KG1 (cell line): ENCODE measurements at places on chromosomes 5 and 9.

GRCh38 chr5:6395621-6396020 is 17.3 kb upstream of the MED10 start:
- no peak for DNase-seq

- DNase-seq: no peak
Observed at GRCh38 chr9:15725953-15726352, 173.1 kb downstream of the CCDC171 start.

GRCh38 chr5:142432961-142433360 is 108.1 kb upstream of the SPRY4 start:
- DNase-seq: no peak

DNA sequence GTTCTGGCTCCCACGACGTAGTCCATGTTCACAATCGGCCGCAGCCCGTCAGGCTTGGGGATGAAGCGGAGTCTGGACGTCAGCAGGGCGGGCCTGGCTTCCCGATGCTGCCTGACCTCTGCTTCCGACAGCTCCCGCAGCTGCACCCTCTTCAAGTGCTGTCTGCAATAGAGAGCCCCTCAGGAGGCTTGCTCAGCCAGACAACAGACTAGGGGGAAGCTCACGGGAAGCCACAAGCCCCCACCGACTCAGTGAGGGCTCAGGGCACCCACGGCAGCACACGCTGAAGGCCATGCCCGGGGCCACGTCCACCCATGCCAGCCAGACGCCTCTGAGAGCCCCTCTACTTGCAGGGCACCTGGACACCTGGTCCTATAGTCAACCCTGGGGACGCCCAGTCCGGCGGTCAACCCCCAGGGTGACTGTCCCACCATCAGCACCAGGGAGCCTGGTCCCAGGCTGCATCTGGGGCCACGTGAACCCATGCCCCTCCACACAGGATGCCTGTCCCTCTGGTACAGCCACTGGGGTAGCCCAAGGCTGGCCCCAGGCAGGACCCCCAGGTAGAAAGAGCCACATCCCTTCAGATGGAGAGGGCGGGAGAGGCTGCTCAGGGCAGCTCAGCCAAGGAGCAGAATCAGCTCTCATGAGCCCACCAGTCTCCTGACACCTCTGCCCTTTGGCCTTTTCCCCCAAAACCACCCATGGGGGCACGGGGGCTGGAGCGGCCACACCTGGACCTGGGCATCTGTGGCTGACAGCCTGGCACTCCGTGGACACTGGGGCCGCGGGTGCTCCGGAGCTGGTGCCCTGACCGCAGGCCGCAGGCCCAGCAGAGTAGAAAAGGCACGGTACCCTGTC is 14.5 kb downstream of the TERT start:
- DNase-seq: no peak

- peak; percentile 63 for DNase-seq
Observed at GRCh38 chr5:108748401-108749127, 867 bp downstream of the FER start.

DNA sequence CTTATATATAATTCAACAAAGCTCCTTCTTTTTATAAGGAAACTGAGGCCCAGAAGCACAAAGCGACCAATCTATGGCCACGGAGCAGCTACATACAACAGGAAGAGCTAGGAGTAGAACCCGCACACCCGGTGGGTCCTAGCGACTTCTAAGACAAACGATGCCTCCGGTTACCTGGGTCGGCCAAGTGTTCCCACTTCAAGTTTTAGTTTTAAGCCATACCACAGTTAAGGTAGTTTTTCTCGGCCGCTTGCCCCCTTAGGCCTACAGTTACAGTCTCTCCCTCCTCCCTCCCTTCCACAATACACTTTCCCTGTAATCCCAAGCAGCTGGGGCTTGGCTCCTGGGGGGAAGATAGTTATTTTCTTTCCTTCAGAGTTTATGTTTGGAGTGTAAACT is 533 bp downstream of the SREK1IP1 start:
- peak; percentile 65 for DNase-seq

- no peak for DNase-seq
Observed at GRCh38 chr9:116181853-116182610, 28.4 kb downstream of the PAPPA start.

DNA sequence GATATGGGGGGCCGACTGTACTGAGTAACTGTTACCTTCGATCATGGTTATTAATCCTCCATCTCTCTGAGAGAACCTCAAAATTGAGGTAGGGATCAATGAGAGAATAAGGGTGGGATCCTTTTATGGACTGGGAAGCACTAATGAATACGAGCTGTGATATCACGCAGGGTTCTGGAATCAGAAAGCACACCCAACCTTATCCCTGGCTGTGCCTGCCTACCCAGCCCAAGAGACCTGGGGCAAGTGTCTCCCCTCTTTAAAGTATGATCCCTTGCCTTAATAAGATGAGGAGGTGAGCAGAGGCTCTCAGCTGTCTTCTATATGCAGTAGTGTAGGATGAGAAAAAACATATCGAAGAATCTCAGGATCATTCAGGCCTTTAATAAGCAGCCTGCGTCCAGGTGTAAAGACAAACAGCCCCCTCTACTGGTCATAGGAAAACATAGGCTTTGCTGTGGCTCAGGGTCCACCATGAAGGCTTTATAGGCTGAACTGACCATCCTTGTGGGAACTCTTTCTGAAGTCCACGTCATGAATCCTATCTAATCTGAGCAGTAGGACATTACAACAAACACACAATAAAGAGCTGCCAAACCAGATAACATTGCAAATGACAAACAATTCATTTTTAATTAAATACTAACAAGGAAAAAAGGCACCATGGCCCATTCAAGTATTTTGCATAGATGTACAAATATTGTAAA is 16.8 kb downstream of the NIPAL4 start:
- DNase-seq: no peak

DNA sequence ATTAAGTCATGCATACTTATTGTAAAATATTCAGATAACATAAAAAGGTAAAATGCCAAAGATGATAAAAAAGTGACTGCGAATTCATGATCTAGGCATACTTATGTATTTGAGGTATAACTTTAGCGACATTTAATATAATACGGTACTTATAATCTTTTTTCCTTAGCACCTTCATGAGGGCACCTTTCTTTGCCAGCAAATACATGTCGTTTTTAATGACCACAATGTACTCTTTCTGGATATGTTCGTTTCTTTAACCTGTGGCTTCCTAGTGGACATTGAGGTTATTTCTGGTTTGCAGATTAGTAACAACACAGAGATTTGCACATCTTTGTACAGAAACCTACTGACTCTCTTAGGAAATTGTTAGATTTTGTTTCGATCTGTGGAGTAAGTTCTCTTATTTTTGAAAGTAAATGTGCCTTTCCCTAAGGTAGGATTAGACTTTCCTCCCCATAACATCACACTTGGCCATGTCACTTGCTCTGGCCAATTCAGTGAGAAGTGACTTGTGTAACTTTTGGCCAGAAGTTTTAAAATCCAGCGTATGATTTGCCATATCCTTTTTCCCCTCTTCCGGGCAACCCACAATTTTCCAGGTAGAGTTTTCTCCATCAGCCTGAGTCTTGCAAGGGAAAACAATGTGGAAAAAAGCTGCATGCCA is 24.4 kb downstream of the ANKRD33B start:
- DNase-seq: no peak

- no peak for DNase-seq
Observed at GRCh38 chr5:93433422-93433821, 147.6 kb downstream of the NR2F1-AS1 start.

DNA sequence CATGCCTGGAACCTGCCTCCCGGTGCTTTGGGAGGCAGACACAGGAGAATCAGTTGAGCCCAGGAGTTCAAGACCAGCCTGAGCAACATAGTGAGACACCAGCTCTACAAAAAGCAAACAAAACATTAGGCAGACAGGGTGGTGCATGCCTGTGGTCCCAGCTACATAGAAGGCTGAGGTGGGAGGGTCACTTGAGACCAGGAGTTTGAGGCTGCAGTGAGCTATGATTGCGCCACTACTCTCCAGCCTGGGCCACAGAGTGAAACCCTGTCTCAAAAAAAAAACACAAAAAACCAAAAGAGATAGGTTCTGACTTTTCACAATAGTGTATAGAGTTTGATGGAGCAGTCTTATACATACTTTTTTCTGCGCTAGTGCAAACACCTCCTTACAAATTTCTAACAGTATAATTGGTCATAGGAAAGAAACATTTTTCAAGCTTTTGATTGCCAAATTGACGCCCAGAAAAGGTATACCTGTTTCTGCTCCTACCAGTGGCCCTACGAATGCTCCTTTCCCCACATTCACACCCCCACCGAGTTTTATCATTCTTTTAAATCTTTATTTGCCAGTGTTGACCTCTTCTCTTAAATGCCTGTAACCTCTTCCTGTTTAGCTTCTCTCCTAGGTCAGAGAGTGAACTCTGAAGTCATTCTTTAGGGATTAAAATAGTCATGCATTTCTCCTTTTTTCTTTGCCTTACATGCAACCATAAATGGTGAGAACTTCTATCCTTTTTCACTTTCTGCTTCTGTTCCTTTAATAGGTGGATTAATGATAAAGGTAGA is 7.5 kb downstream of the DOCK8 start:
- DNase-seq: peak; percentile 26

GRCh38 chr9:131888923-131889322 is 149.0 kb upstream of the RAPGEF1 start:
- no peak for DNase-seq

- DNase-seq: no peak
Observed at GRCh38 chr5:86500947-86501346, 116.8 kb upstream of the COX7C start.

DNA sequence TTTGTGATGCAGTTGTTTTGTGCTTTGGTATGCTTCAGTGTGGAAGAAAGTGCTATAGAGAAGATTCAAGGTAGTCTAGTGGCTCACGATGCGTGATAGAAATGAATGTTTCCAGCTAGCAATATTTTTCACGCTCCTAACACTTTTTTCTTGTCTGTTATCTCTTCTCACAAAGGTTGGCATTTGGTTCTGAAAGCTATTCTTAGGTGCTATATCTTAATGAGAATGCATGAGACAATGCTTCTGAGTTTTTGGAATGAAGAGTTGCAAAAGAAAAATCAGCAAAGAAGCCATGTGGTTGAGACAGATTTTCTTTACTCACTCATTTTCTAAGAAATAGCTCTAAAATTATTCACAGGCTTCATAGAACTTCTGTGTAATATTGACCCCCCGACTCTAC is 122.6 kb downstream of the PDE8B start:
- DNase-seq: no peak

DNA sequence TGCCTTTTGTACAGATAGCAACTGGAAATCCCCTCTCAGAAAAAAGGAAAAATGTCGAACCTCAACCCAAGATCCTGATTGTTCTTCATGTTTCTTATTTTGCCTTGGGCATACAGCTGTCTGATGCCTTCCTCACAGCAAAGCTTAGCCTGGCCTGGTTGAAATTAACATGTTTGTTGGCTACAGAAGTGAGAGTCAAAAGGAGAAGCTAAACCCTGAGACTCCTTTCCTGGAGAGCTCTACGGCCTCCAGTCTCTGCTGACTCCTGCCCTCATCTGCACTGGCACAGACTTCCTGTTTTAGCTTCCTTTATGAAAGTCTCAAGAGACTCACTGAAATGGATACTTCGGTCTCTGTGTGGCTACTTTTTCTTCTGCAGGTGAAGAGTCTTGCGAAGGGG is 186.7 kb downstream of the PARP8 start:
- no peak for DNase-seq

- no peak for DNase-seq
Observed at GRCh38 chr9:137397675-137398423, 25.1 kb downstream of the EXD3 start.

DNA sequence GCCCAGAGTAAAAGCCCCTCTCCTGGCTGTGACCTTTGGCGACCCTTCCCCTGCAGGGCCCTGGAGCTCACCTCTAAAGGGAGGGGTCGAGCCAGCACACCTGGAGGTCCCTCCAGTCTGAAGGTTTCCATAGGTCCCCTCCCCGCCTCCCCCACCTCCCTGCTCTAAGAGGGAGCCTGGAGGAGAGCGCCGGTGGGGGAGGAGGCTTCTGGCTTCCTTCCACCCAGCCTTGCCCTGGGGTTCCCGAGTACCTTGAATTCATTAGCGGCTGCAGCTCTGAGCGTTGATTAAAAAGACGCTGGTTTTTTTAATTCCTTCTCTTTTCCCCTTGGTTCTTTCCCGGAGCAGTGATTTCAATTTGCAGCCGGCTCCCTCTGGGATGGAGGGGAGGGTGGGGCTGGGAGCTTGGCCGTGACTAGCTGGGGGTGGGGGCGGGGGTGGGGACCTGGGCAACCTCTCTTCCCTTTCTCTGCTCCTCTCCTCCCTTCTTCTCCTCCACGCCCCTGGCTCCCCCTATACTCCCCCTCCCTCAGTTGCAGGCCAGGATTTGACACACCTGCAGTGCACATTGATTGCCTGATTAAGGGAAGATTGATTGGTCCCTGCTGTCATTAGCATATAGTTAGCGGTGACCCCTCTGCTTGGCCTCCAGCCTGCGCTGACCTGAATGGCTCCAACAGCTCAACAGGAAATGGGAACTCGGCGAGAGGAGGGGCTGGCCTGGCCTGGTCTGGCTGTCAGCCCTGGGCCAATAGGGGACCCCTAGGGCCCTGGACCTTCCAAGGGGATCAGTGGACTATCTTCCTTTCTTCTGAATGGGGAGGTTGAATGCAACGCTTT is 67.5 kb upstream of the RAPGEF1 start:
- no peak for DNase-seq

DNA sequence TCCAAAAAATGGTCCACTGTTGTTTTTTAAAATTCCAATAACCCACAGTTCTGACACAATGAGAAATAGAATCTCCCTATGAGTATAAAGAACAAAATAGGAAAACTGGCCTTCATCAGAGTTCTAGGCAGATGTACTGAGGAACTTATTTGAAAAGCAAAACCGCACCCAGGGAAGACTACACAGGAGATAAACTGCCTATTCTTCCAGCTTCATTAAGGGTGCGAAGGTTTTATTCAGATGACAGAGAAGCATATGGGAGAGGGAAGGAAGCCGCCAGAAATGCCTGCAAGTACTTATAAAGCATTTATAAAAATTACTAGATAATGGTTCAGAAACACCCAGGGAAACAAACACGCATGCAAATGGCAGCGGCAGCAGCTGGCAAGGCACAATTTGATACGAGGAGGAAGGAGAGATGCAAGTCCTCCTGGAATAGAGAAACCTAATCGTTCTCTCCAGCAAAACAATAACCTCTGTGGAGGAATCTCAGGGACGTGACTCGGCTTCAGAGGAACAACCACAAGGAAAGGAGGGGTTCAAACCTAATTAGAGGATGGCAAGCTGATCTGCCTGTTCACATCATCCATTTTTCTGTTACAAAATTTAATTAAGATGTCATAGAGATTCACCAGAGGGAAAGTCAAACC is 9.0 kb downstream of the TTLL11 start:
- no peak for DNase-seq

- no peak for DNase-seq
Observed at GRCh38 chr5:159602434-159602833, 272.1 kb upstream of the IL12B start.

- no peak for DNase-seq
Observed at GRCh38 chr9:114034661-114035062, 43.4 kb downstream of the AMBP start.

- DNase-seq: no peak
Observed at GRCh38 chr5:35416217-35416988, 186.1 kb upstream of the PRLR start.

GRCh38 chr9:14218253-14218652 is 95.7 kb downstream of the NFIB start:
- no peak for DNase-seq
